Astrocyte (in vitro differentiated cells and primary cell): ENCODE measurements at places on chromosomes 12 and 14. TPM values are rescaled to one million over a fixed set of nuclear protein-coding genes. Genes with fewer than 3 reads are reported as not detected.
A peak's percentile ranks its signal among the peaks of the same experiment; 100 is the strongest.

- H3K36me3 ChIP-seq = no peaks in the 10 kb centered on the region
- H3K4me3 ChIP-seq = no peak overlapping the region
- peak overlapping the region; percentile 21 for H3K27ac ChIP-seq
- peak; percentile 72 for DNase-seq
- H3K4me1 ChIP-seq = peaks cover 19% of the 10 kb centered on the region
- H3K27me3 ChIP-seq = peaks cover 22% of the 10 kb centered on the region
Observed at GRCh38 chr14:98909251-98909944, 362.6 kb downstream of the BCL11B start.

GRCh38 chr14:54146601-54147000 is 190.0 kb upstream of the BMP4 start:
- no peak for DNase-seq
- no peak overlapping the region for H3K4me3 ChIP-seq
- H3K36me3 ChIP-seq = no peaks in the 10 kb centered on the region
- H3K4me1 ChIP-seq = peaks cover 5% of the 10 kb centered on the region

DNA sequence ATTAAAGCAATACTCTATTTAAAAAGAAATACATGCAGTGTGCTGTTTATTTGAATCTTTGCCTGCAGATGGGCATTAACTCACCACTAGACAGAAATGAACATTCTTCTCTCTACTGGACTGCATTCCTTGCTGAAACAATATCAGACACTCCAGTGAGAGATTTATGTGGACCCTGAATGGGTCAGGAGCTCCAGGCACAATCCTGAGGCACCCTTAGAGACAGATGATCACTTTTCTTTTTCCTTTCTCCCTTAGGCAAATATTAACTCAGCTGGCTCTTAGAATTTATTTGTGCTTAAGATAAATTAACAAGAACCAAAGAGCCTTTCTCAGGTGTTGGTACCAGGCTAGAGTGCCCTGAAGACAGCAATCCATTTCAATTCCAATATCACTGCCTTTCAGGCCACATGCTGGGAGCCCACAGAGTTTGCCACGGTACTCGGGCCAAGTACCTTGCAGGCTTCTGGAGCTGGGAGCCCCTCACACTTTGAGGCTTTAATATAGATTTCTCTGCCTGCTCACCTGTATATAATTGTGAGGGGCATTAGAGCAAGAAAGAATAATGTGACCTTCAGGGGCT is 173.0 kb downstream of the EMP1 start:
- no peaks in the 10 kb centered on the region for H3K4me1 ChIP-seq
- H3K36me3 ChIP-seq = no peaks in the 10 kb centered on the region
- H3K27ac ChIP-seq = no peak overlapping the region
- no peak for DNase-seq
- no peak overlapping the region for H3K4me3 ChIP-seq
- H3K27me3 ChIP-seq = peaks cover 2% of the 10 kb centered on the region

DNA sequence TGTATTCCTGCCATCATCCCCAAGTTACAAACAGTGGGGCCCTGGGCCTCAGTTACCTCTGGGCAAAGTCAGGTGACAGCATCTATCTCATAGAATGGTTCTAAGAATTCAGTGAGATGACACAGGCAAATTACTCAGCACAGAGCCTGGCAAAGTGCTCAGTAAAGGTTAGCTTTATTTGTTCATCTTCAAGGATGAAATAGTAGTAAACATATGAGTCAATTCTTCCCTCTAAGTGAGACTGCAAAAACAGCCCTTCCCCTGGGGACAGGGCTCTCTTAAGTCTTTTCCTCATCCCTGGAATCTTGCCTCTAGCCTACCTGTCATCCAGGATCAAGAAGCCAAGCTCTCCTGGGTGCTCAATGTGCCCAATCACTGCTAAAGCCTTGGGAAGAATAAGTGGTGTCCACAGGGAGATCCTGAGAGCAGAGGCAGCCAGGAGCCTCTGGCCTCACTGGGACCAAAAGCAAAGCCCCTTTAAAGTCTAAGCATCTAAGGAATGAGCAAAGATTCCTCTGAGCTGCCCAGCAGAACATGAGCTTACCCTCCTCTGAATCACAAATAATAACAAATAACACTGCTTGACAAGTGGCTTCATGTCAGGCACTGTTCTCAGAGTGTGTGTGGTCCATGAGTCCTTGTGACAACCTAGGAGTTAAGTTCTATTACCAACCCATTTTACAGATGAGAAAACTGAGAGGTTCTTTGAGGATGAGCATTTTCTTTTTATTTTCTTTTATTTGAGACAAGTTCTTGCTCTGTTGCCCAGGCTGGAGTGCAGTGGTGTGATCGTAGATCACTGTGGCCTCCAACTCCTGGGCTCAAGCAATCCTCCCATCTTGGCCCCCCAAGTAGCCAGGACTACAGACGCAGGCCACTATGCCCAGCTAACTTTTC is 12.1 kb downstream of the NUAK1 start:
- H3K27ac ChIP-seq = peak overlapping the region; percentile 3
- no peak overlapping the region for H3K4me3 ChIP-seq
- H3K36me3 ChIP-seq = no peaks in the 10 kb centered on the region
- H3K4me1 ChIP-seq = peaks cover 14% of the 10 kb centered on the region

GRCh38 chr12:119239040-119239439 is 60.3 kb downstream of the HSPB8 start:
- no peaks in the 10 kb centered on the region for H3K36me3 ChIP-seq
- H3K27ac ChIP-seq = no peak overlapping the region
- no peak overlapping the region for H3K4me3 ChIP-seq
- H3K4me1 ChIP-seq = no peaks in the 10 kb centered on the region
- no peaks in the 10 kb centered on the region for H3K27me3 ChIP-seq

The SLC2A14 gene
- 2.3 and 2.8 TPM in 2 replicates for total RNA-seq

The DDX51 gene
- total RNA-seq = 8.2 and 10.2 TPM in 2 replicates

GRCh38 chr14:24381363-24382063 is 13.5 kb downstream of the NFATC4 start:
- no peaks in the 10 kb centered on the region for H3K4me1 ChIP-seq
- H3K27me3 ChIP-seq = peaks cover 7% of the 10 kb centered on the region
- no peaks in the 10 kb centered on the region for H3K36me3 ChIP-seq
- H3K4me3 ChIP-seq = no peak overlapping the region
- DNase-seq = no peak

DNA sequence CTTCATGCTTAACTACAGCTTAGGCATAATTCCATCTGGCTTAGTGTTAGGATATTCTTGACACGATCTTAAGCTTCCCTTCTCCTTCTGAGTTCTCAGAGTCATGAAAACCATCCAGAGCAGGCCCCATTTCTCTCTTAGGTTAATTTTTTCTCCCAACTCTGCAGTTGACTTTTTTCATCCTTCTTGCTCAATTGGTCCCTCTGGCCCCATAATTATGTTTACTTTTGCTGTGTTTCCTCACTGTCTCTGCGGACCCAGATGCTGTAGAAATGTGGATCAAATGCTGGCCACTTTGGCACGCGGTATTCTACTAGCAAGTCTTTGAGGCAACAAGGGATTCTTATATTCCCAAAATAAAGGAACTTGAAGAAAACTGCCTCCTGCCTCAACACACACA is 9.5 kb downstream of the TMEM132C start:
- no peaks in the 10 kb centered on the region for H3K36me3 ChIP-seq
- H3K4me3 ChIP-seq = no peak overlapping the region
- H3K27me3 ChIP-seq = no peaks in the 10 kb centered on the region
- H3K4me1 ChIP-seq = no peaks in the 10 kb centered on the region
- no peak for DNase-seq

GRCh38 chr12:92764831-92765230 is 62.0 kb downstream of the PLEKHG7 start:
- H3K4me3 ChIP-seq = no peak overlapping the region
- no peaks in the 10 kb centered on the region for H3K36me3 ChIP-seq
- H3K27ac ChIP-seq = no peak overlapping the region
- DNase-seq = peak; percentile 41
- H3K27me3 ChIP-seq = no peaks in the 10 kb centered on the region
- H3K4me1 ChIP-seq = peaks cover 5% of the 10 kb centered on the region

The GALNT8 gene
- total RNA-seq = 6.4 and 6.8 TPM in 2 replicates

- no peak overlapping the region for H3K4me3 ChIP-seq
- no peak for DNase-seq
- H3K4me1 ChIP-seq = no peaks in the 10 kb centered on the region
- H3K27me3 ChIP-seq = no peaks in the 10 kb centered on the region
- H3K27ac ChIP-seq = no peak overlapping the region
Observed at GRCh38 chr12:56863789-56864188, 70.4 kb downstream of the SDR9C7 start.

The REP15 gene
- 2.1 and 3.8 TPM in 2 replicates for total RNA-seq

DNA sequence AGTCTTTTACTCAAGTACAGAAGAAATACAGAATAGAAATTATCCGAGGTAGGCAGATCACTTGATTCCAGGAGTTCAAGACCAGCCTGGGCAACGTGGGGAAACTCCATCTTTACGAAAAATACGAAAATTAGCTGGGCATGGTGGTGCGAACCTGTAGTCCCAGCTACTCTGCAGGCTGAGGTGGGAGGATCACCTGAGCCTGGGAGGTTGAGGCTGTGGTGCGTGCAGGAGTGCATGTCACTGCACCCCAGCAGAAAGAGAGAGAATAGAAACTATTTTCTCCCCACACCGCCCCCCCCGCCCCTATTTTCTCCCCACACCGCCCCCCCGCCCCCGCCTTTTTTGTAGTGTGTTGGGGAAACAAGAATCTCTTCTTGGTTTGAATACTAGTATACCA is 2.2 kb downstream of the DNM1L start:
- no peak overlapping the region for H3K4me3 ChIP-seq
- H3K36me3 ChIP-seq = no peaks in the 10 kb centered on the region
- H3K27me3 ChIP-seq = no peaks in the 10 kb centered on the region
- no peak for DNase-seq
- H3K27ac ChIP-seq = no peak overlapping the region

The A2M gene
- 4.2 and 10.7 TPM in 2 replicates for total RNA-seq

GRCh38 chr12:128977441-128977840 is 124.2 kb downstream of the GLT1D1 start:
- no peaks in the 10 kb centered on the region for H3K27me3 ChIP-seq
- H3K36me3 ChIP-seq = no peaks in the 10 kb centered on the region
- H3K27ac ChIP-seq = no peak overlapping the region
- H3K4me3 ChIP-seq = no peak overlapping the region
- no peak for DNase-seq
- no peaks in the 10 kb centered on the region for H3K4me1 ChIP-seq

DNA sequence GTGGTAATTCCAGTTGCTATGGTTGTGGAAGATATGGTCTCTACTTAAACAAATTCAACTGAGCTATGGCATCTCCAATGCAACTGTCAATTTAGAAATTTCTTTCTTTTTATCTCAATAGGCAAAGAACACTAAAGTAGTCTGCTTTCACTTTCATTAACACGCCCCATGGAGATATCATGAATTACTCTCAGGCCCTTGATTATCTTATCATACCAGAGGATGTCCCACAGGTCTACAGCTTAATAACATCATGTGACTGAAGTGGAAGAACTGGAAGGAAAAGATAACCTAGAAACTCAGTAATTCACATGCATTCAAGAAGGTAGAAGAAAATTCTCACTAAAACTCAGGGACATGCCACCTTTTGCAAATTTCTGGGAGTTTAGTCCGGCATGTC is 114.3 kb downstream of the FLRT2 start:
- H3K27me3 ChIP-seq = no peaks in the 10 kb centered on the region
- H3K4me3 ChIP-seq = no peak overlapping the region
- DNase-seq = no peak
- H3K27ac ChIP-seq = no peak overlapping the region
- H3K36me3 ChIP-seq = no peaks in the 10 kb centered on the region
